Pancreas (tissue), 10 donors: ENCODE measurements at places on chromosomes 4 and X. TPM values are rescaled to one million over a fixed set of nuclear protein-coding genes. Genes with fewer than 3 reads are reported as not detected.
A peak's percentile ranks its signal among the peaks of the same experiment; 100 is the strongest.

Gene CENPVL3
- total RNA-seq: not detected

Gene FABP2
- not detected for total RNA-seq

Gene ASMTL
- 15.4 TPM for total RNA-seq

Gene IL1RAPL1
- total RNA-seq: not detected

Gene BEX4
- total RNA-seq: 18.5 TPM

Gene QRFPR
- not detected for total RNA-seq

Gene DMP1
- total RNA-seq: not detected

Gene C4orf50
- under 0.01 TPM for total RNA-seq

Gene FAM47E
- total RNA-seq: 8.3 TPM

Gene GRIA2
- total RNA-seq: 1.1 TPM

Gene MAPK10
- total RNA-seq: 6.6 TPM

Gene CLIC2
- 1.1 TPM for total RNA-seq

GRCh38 chr4:112315446-112315845, 18.3 kb downstream of the ALPK1 start:
- H3K4me3 ChIP-seq: no peak overlapping the region
- H3K36me3 ChIP-seq: no peaks in the 10 kb centered on the region
- no peaks in the 10 kb centered on the region for H3K27me3 ChIP-seq
- no peak overlapping the region for H3K27ac ChIP-seq
- H3K4me1 ChIP-seq: no peaks in the 10 kb centered on the region
- no peak for DNase-seq

GRCh38 chr4:5700459-5700858, 7.9 kb downstream of the EVC2 start:
- no peaks in the 10 kb centered on the region for H3K36me3 ChIP-seq
- H3K4me1 ChIP-seq: no peaks in the 10 kb centered on the region
- no peak overlapping the region for H3K4me3 ChIP-seq
- H3K27ac ChIP-seq: no peak overlapping the region
- H3K27me3 ChIP-seq: no peaks in the 10 kb centered on the region
- no peak for DNase-seq

- H3K27me3 ChIP-seq: no peaks in the 10 kb centered on the region
- DNase-seq: no peak
- H3K4me3 ChIP-seq: no peak overlapping the region
- no peaks in the 10 kb centered on the region for H3K36me3 ChIP-seq
- no peak overlapping the region for H3K27ac ChIP-seq
These were observed 81.0 kb downstream of the EPHA5 start for GRCh38 chr4:65589331-65589730.

DNA sequence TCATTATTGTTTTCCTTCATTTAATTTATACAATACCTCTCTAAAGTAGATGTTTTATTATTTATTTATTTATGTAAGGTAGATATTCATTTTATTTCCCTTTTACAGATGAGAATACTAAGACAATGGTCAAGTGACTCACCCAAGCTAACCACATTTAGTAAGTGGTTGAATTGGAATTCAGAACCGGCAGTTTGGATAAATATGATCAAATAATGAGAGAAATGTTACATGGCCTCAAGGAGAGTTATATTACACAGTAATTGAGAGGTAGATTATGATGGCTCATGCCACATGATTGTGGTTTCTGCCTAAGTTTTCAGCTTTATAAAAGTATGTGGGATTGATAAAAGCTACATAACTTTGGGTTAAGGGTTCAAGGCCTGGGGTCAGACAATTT, 239.4 kb upstream of the BOD1L1 start:
- no peak overlapping the region for H3K27ac ChIP-seq
- no peaks in the 10 kb centered on the region for H3K27me3 ChIP-seq
- no peaks in the 10 kb centered on the region for H3K36me3 ChIP-seq
- no peak for DNase-seq
- H3K4me3 ChIP-seq: no peak overlapping the region

DNA sequence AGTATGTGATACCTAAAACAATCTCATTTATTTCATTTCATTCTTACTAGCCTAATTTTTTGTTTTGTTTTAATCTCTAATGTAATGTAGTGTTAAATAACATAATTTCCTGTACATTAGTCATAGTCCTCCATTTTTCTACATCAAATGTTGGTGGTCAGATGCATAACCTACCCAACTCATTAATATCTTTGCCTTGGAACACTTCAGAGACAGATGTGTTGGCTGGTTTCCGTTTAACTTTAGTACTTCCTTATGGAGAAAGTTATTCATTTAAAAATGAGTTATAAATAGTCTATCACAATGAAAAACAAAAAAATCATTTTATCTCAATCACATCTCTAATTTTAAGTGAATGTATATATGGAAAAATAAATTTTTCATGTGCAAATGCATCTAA, 190.2 kb downstream of the ANTXR2 start:
- H3K4me1 ChIP-seq: no peaks in the 10 kb centered on the region
- no peak overlapping the region for H3K4me3 ChIP-seq
- H3K36me3 ChIP-seq: no peaks in the 10 kb centered on the region
- no peaks in the 10 kb centered on the region for H3K27me3 ChIP-seq
- no peak for DNase-seq

DNA sequence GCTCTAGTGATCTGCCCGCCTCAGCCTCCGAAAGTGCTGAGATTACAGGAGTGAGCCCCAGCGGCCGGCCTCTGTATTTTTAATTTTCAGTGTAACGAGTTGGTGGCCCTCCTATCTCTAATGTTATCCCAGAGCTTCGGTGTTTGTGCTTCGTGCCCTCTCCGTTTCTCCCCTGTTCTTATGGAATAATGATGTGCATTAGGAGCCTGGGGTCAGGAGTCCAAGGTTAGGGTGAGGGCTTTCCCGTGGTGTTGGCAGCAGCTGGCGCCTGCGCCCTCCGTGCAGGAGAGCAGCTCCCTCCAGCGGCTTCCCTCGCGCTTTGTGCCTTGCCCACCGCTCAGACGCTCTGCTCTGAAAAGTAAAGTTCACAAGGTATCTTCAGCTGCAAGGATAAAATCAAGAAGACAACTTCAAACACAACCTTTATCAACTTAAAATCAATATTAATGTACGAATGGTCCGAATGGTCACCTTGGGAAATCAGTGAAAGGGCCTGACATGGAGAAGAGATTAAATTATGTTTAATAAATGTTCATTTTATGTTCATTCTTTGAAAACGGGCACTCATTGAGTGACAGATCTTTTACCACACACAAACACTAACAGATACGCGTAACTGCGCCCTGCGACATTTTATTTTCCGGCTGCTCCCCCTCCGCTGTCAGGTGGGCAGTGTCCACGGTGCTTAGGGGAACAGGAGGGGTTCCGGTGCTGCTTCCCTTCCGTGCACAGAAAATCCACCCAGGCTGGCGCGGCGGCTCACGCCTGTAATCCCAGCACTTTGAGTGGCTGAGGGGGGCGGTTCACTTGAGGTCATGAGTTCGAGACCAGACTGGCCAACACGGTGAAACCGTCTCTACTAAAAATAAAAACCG, 62.4 kb downstream of the TRAPPC11 start:
- peak; percentile 88 for DNase-seq
- no peaks in the 10 kb centered on the region for H3K36me3 ChIP-seq
- H3K4me1 ChIP-seq: peaks cover 12% of the 10 kb centered on the region
- H3K4me3 ChIP-seq: no peak overlapping the region
- no peaks in the 10 kb centered on the region for H3K27me3 ChIP-seq

GRCh38 chrX:65196758-65197360, 220.6 kb upstream of the ZC4H2 start:
- no peaks in the 10 kb centered on the region for H3K4me1 ChIP-seq
- no peak overlapping the region for H3K27ac ChIP-seq
- peak; percentile 59 for DNase-seq
- no peaks in the 10 kb centered on the region for H3K36me3 ChIP-seq
- H3K27me3 ChIP-seq: no peaks in the 10 kb centered on the region

DNA sequence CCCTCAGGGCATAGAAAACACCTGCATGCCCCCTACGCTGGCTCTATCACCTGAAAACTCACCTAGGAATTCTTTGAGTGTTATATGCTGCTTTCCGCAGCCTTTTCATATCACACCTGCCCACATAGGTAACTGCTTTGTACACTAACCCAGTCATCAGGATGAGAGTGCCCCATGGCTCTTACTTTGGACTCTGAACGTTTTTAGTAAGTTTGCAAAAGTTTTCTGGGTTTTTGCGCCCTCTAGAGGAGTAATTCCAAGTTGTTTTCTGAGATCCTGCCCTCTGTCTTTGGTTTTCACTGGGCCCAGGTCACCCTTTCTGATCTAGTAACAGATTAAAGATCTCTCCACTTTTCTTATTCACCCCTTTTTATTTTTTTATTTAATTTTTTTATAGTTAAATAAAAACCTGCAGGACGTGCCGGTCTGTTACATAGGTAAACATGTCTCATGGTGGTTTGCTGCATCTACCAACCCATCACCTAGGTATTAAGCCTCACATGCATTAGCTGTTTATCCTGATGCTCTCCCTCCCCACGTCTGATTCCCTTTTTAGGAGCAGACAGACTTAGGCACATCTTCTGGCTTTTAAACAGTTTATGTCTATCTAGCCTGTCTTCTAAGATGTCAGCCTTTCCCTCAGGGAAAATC, 139.2 kb downstream of the NWD2 start:
- no peaks in the 10 kb centered on the region for H3K4me1 ChIP-seq
- DNase-seq: no peak
- H3K36me3 ChIP-seq: no peaks in the 10 kb centered on the region
- H3K4me3 ChIP-seq: no peak overlapping the region

GRCh38 chrX:51876441-51876840, 17.0 kb upstream of the MAGED1 start:
- H3K4me1 ChIP-seq: no peaks in the 10 kb centered on the region
- no peaks in the 10 kb centered on the region for H3K27me3 ChIP-seq
- H3K36me3 ChIP-seq: no peaks in the 10 kb centered on the region
- H3K27ac ChIP-seq: no peak overlapping the region

DNA sequence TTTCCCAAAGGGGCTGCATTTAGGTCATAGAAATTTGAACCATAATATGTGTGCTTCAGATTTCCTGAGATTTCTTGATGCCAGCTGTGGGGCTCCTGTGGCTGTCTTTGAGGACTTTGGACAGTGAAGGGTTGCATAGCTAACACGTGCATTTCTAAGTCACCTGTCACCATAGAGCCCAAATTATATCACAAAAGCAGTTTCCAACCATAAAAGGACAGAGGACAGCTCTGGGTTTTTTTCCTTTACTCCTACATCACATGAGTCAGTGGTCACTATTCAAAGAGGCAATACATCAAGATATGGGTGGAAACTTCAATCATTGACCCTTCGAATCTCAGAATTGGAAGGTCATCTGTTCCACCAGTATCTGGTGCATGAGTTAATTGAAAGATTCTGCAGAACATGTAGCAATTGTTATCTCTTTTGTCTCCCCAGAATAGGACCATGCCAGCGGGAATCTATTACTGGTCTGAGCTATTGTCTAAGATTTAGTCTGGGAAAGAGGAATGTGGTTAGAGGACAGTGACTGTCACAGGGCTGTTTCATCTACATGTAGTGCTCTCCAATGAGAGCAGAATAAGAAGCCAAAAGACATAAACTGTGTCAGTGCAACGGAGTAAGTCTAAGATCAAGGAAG, 133.5 kb downstream of the AASDH start:
- no peaks in the 10 kb centered on the region for H3K36me3 ChIP-seq
- no peak overlapping the region for H3K4me3 ChIP-seq
- DNase-seq: no peak
- no peak overlapping the region for H3K27ac ChIP-seq
- no peaks in the 10 kb centered on the region for H3K4me1 ChIP-seq

GRCh38 chr4:75030649-75031235, 97.8 kb downstream of the PARM1 start:
- H3K36me3 ChIP-seq: no peaks in the 10 kb centered on the region
- H3K4me1 ChIP-seq: peaks cover 23% of the 10 kb centered on the region
- H3K4me3 ChIP-seq: no peak overlapping the region
- peak overlapping the region; percentile 67 for H3K27ac ChIP-seq
- no peak for DNase-seq

- H3K4me1 ChIP-seq: no peaks in the 10 kb centered on the region
- no peaks in the 10 kb centered on the region for H3K27me3 ChIP-seq
- H3K27ac ChIP-seq: no peak overlapping the region
- H3K4me3 ChIP-seq: no peak overlapping the region
- DNase-seq: no peak
- H3K36me3 ChIP-seq: no peaks in the 10 kb centered on the region
These were observed 14.7 kb downstream of the GRPR start for GRCh38 chrX:16138108-16138427.

DNA sequence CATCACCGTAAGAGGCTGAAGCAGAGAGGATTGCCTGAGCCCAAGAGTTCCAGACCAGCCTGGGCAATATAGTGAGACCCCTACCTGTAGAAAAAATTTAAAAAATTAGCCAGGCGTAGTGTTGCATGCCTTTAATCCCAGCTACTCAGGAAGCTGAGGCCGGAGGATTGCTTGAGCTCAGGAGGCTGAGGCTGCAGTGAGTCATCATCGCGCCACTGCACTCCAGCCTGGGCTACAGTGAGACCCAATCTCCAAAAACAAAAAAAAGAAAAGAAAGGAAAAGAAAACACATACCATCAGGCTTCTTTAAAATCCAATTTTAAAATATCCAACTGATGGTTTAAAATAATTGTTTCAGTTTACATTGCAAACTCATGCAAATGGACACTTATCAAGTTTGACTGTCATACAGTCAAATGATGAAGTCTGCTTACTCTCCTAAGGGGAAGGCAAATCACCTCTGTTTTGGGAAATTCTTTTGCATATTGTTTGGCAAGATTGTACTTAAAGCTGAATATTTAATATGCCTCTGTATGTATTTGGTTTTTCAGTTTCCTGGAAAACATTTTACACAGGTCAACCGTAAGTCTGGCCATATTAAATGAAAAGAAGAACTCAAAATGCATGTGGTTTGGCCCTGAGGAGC, 23.7 kb upstream of the TENM3 start:
- H3K4me1 ChIP-seq: no peaks in the 10 kb centered on the region
- H3K4me3 ChIP-seq: no peak overlapping the region
- DNase-seq: no peak
- no peaks in the 10 kb centered on the region for H3K36me3 ChIP-seq
- no peak overlapping the region for H3K27ac ChIP-seq
- no peaks in the 10 kb centered on the region for H3K27me3 ChIP-seq

DNA sequence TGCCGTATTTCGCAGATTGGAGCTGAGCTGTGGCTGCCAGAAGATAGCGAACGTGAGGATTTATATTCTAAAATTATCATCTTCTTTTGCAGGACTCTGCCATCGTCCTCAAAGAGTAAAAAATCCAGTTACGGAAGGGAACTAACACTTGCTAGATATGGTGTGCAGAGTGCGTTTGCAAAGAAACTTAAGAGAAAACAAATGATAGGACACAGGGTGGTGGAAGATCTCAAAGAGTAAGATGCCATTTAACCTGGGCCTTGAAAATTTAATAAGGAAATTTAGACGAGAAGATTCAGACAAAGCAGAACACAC, 566 bp downstream of the LARP7 start:
- peaks cover 9% of the 10 kb centered on the region for H3K4me1 ChIP-seq
- H3K4me3 ChIP-seq: peak overlapping the region; percentile 67
- no peak for DNase-seq
- no peaks in the 10 kb centered on the region for H3K27me3 ChIP-seq

GRCh38 chrX:13522811-13523210, 46.6 kb upstream of the EGFL6 start:
- no peaks in the 10 kb centered on the region for H3K4me1 ChIP-seq
- H3K36me3 ChIP-seq: no peaks in the 10 kb centered on the region
- no peaks in the 10 kb centered on the region for H3K27me3 ChIP-seq
- no peak overlapping the region for H3K4me3 ChIP-seq
- DNase-seq: no peak

- DNase-seq: no peak
- H3K4me3 ChIP-seq: no peak overlapping the region
- H3K4me1 ChIP-seq: no peaks in the 10 kb centered on the region
- no peaks in the 10 kb centered on the region for H3K36me3 ChIP-seq
- no peaks in the 10 kb centered on the region for H3K27me3 ChIP-seq
- H3K27ac ChIP-seq: no peak overlapping the region
These were observed 92.1 kb upstream of the RPA4 start for GRCh38 chrX:96791559-96791958.
